ENCODE measurements at places on chromosomes 16 and 17. TPM values are rescaled to one million over a fixed set of nuclear protein-coding genes. Genes with fewer than 3 reads are reported as not detected.

KANSL1 gene
- total RNA-seq: 54.4 TPM

G6PC1 gene
- not detected for total RNA-seq

RPH3AL gene
- 1.1 TPM for total RNA-seq

SERPINF2 gene
- 0.11 TPM for total RNA-seq

TM4SF5 gene
- not detected for total RNA-seq

GRCh38 chr17:48671697-48672171 lies 45.6 kb upstream of the HOXB9 start:
- H3K27ac ChIP-seq: no peak overlapping the region
- H3K36me3 ChIP-seq: no peaks in the 10 kb centered on the region
- peaks cover 35% of the 10 kb centered on the region for H3K27me3 ChIP-seq
- H3K4me3 ChIP-seq: peak overlapping the region; percentile 49
- H3K4me1 ChIP-seq: peaks cover 5% of the 10 kb centered on the region

DNA sequence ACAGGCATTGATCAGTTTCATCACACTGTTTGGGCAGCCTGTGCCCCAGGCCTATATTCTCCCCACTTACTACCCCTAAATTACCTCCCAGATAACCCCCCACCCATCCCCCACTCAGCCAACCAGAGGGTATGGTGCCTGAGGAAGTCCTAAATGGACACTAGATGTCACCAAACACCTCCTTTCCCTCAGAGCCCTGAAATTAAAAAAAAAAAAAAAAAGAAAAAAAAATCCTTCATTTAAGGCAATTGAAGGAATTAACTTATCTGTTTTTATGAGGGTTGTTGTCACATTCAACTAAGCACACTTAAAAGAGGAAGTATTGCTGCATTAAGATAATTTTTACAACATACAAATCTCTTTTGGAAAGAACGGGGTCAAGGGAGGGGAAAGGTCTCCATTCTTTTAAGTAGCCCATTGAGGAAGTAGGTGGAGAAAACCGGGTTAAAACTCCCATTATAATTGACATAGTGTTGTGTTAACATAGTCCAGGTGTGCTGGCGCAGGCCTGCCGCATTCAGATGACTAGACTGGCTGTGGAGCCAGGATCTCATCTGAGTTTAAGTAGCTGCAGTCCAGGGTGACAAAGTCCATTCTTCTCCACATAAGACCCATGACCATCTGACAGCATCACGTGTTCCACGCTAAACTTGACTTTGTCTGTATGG lies 46.3 kb downstream of the SNX11 start:
- DNase-seq: peak; percentile 30
- H3K27ac ChIP-seq: no peak overlapping the region
- H3K27me3 ChIP-seq: no peaks in the 10 kb centered on the region
- H3K4me3 ChIP-seq: no peak overlapping the region

GRCh38 chr17:19670908-19671307 lies 22.4 kb downstream of the ALDH3A2 start:
- H3K27me3 ChIP-seq: no peaks in the 10 kb centered on the region
- no peaks in the 10 kb centered on the region for H3K4me1 ChIP-seq
- H3K27ac ChIP-seq: no peak overlapping the region

DNA sequence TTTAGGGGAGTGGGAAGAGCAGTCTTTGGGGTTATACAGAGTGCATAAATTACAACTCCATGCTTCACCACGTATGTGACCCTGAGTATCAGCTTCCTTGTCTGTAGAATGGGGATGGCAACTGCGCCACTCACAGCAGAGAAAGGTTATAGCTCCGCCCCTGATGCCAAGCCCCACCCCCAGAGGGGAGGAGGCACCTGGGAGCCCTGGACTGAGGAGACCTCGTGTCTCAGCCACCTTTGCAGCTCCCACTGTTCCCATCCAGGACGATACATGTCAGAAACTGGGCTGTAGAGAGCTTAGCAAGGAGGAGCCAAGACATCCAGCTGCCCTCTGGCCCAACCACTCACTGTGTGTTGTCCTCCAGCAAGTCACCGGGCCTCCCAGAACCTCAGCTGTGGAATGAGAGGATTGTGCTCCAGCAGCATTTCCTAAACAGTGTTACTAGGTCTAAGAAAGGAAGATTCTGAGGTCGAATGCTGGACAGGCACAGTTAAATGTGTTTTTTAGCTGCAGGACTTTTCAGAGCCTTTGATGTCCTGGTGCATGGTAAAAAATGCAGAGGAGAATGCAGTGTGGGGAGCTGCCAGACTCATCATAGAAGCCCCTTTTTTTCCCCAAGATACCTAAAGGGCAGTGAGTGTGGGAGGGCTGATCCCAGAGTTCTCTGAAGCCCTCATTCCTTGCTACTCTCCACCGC lies 49.4 kb downstream of the BEAN1 start:
- H3K27me3 ChIP-seq: no peaks in the 10 kb centered on the region
- H3K36me3 ChIP-seq: no peaks in the 10 kb centered on the region
- H3K4me1 ChIP-seq: peaks cover 30% of the 10 kb centered on the region
- H3K27ac ChIP-seq: no peak overlapping the region
- no peak overlapping the region for H3K4me3 ChIP-seq

GRCh38 chr16:28317040-28317880 lies 24.9 kb downstream of the SBK1 start:
- peak; percentile 91 for DNase-seq
- H3K36me3 ChIP-seq: peaks cover 8% of the 10 kb centered on the region
- peaks cover 39% of the 10 kb centered on the region for H3K4me1 ChIP-seq
- peak overlapping the region; percentile 72 for H3K27ac ChIP-seq

GRCh38 chr16:21116148-21116693 lies 34.4 kb downstream of the DNAH3 start:
- H3K27me3 ChIP-seq: peaks cover 2% of the 10 kb centered on the region
- peak overlapping the region; percentile 59 for H3K27ac ChIP-seq
- H3K36me3 ChIP-seq: no peaks in the 10 kb centered on the region
- H3K4me1 ChIP-seq: peaks cover 7% of the 10 kb centered on the region
- peak; percentile 20 for DNase-seq
- peak overlapping the region; percentile 62 for H3K4me3 ChIP-seq

DNA sequence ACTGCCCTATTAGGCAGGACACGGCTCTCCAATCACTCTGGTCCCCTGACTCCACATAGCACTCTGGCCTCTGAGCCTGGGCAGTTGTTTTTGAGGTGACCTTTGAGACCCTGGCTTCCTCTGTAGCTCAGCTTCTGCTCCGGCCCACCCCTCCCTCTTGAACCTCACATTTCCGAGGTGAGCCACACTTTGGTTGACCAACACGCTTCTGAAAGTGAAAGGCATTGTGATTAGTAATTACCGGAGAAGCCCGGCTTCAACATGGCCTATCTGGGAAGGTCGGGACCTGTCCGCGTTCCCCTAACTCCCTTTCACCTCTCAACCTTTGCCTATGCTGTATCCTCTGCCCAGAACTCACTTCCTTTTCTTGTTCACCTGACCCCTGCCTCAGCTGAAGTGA lies 10.3 kb upstream of the ITGAX start:
- peaks cover 10% of the 10 kb centered on the region for H3K4me1 ChIP-seq
- peak; percentile 35 for DNase-seq

DNA sequence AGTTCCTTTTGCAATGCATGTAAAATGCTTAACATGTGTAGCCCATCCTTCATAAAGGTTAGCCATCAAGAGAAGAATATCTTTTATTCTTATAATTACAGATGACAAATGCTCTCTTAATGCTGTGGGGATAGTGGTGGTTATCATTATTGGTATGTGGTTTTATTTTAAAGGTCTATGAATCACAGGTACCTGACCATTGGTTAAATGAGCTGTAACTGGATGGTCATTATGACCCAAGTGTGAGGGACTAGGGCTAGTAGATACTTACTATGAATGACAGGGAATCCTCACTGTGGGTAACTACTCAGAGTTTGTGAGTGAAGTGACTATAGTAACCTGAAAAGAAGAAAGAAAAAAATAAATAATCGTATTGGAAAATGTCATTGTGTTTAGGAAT lies 78.8 kb downstream of the CDRT15 start:
- peaks cover 23% of the 10 kb centered on the region for H3K36me3 ChIP-seq
- peaks cover 15% of the 10 kb centered on the region for H3K4me1 ChIP-seq
- H3K4me3 ChIP-seq: no peak overlapping the region
- H3K27ac ChIP-seq: no peak overlapping the region
- no peak for DNase-seq
- H3K27me3 ChIP-seq: no peaks in the 10 kb centered on the region

- no peak overlapping the region for H3K27ac ChIP-seq
- H3K36me3 ChIP-seq: no peaks in the 10 kb centered on the region
Measured at GRCh38 chr17:71157297-71157696, 963.5 kb upstream of the SOX9 start.

DNA sequence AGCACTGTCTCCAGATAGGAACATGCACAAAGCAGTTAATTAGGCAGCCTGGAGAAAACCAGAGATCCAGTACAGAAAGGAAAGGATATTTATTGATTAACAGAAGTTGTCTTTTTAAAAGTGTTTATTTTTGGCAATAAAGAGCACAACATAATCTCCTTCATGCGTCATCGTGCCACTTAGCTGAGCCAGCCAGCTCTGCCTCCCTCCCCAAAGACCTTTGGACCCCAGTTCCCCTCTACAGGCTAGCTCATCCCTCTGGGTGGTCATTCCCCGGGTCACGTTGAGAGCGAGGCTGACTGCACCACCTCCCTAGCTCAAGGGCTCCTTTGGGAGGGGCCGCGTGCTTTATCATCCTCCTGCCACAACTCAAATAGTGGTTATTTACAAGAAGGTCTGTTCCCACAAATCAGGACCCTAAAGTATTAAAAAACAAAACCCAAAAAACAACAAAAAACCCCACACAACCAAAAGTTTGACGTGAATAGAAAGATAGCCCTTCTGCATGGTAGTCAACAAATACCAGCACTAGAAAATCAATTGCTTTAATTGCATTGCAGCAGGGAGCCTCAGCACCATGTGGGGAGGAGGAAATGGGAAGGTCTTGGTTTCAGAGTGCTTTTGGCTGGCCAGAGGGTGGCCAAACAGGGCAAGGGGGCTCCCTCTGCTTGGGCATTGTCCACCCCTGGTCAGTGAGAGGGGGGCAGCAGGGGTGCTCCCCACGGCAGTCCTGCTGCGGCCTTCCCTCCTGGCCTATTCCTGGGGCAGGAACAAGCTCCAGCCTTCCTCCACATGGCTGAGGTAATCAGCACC lies 9.6 kb downstream of the POLR2C start:
- DNase-seq: no peak
- peaks cover 15% of the 10 kb centered on the region for H3K4me1 ChIP-seq
- H3K27ac ChIP-seq: peak overlapping the region; percentile 41
- no peaks in the 10 kb centered on the region for H3K27me3 ChIP-seq
- H3K36me3 ChIP-seq: peaks cover 17% of the 10 kb centered on the region
- no peak overlapping the region for H3K4me3 ChIP-seq

All from activated CD8-positive, alpha-beta T cell treated with anti-CD3 and anti-CD28 coated beads for 36 hours (primary cell).